Activated CD4-positive, alpha-beta T cell treated with anti-CD3 and anti-CD28 coated beads for 4 hours (primary cell): ENCODE measurements at places on chromosomes 12 and 14.

DNA sequence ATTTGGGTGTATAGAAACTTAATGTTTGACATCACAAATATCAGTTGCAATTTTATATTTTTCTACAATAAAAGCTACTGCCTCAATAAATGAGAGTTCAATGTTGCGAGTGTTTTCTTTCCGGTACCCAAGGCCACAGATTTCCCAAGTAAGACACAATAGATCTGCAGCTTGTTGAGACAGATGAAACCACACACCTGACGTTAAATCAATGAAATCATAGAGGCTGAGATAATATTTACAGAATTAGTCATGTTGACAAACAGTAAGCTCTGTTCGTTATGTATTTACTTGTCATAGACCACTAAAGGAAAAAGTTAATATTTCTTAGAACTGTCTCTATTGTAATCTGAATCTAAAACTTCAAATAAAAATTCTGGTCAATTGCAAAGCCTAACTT is 49.2 kb upstream of the PTHLH start:
- no peak for DNase-seq

- no peak for DNase-seq
These were observed 166.4 kb upstream of the LMNTD1 start for GRCh38 chr12:25719505-25719904.

- no peak for DNase-seq
These were observed 461.0 kb downstream of the GXYLT1 start for GRCh38 chr12:41683513-41684240.

DNA sequence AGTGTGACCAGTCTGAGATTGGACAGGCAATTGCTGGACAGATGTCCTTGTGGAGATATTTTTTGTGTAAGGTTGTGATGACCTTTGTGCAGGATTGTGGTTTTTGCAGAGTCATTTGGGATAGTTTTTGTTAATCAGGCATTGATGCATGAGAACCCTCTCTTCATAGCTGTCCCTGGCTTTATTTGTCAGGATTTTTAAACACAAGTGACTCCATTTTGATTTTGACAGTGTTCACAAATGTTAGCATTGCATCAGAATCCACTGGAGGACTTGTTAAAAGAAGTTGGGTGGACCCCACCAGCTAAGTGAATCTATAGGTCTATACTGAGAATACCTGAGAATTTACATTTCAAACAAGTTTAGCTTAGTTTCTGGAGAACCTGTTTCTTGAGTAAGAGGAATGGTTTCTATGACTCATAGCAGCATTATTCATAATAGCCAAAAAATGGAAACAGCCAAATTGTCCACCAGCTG is 11.8 kb downstream of the FNTB start:
- no peak for DNase-seq

GRCh38 chr14:75399843-75400775 is 27.7 kb upstream of the JDP2 start:
- DNase-seq = no peak

GRCh38 chr12:132837693-132838409 is 9.2 kb upstream of the GOLGA3 start:
- DNase-seq = no peak

DNA sequence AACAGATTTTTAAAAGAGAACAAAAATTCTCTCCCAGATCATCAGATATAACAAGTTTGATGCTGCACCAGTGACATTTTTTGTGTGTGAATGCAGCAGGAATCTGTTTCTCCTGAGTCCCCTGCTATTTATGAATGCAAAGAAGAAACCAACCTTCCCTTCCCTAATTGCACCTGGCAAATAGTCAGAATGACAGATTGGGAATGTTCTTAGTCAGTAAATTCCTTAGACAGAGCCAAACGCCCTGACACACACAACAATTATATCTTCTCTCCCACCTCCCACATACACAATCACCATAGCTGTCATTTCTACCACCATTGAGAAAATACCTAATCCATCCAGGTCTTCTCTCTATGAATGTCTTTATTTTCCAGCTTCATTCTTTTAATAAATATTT is 174.4 kb downstream of the ALG10B start:
- DNase-seq = no peak

- no peak for DNase-seq
These were observed 130.3 kb downstream of the NDUFA12 start for GRCh38 chr12:94872971-94873733.

DNA sequence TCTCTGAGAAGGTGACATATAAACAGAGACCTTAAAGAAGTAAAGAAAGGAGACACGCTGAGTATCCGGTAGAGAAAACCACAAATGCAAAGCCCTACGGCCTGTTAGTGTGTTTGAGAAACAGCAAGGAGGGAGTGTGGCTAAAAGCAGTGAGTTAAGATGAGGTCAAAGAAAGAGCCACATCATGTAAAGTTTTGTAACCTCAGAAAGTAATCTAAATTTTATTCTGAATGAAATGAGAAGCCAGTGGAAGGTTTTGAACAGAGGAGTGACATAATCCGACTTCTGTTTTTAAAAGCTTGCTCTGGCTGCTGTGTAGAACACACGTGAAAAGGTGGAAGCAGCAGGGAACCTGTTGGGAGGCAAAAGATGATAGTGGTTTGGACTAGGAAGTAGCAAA is 32.6 kb downstream of the PPP2R5E start:
- no peak for DNase-seq

DNA sequence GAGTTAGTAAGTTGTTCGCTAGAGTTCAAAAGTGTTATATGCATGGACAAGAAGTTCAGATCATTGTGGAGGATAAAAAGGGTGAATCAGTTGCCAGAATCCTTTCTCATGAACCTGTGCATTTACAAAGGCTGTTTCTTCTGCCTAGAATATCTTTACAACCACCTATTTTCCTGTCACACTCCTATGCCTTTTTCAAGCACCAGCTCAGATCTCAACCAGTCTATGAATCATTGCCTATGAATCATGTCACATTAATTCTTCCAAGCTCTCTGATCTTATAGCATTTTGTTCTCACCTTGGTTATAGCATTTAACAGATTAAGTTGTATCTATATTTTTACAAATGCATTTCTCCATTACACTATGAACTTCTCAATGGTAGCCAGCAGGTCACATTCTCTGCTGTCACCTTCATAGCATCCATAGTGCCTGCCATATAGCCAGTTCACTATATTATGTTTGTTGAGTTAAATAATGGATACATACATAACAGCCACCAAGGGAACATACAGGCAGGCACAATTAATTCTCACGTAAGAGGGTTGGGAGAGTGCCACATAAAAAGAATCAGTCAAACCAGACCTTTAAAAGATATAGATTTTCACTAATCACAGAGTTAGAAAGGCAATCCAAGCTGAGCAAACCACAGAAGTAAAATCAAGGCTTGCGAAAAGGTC is 573.0 kb downstream of the FOXG1 start:
- no peak for DNase-seq

GRCh38 chr12:33988197-33988805 is 34.0 kb upstream of the ALG10 start:
- DNase-seq = no peak

GRCh38 chr14:93818857-93819256 is 30.6 kb upstream of the PRIMA1 start:
- DNase-seq = no peak

DNA sequence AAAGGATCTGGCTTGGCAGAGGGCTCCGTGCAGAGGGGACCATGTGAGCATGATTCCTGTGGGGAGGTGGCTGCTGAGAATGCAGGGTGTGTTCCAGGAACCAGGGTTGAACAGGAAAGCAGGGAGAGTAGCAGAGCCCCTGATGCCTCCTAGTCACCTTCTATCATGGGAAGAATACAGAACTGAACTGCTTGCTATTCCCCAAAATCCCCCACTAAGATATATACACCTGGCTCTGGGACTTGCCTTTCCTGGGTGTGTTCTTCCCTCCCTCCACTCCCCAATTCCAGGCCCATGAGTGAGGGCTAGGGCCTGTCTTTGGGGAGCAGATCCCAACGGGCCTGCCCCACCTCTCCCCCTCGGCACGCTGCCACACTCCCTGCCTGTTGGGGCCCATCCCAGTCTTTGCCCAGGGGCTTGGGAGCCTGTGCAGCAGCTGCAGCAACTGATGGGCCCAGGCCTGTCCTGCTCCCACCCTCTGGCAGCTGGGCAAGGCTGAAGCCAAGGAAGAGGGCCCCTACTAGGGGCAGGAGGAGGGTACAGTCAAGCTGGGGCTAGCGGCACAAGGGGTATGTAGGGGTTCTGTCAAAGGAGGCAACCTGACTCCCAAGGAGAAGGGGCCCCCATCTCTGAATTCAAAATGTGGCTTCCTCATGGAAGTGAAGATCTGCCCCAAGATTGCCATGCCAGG is 3.2 kb downstream of the AJUBA start:
- DNase-seq = no peak

GRCh38 chr14:50476134-50476533 is 56.2 kb downstream of the MAP4K5 start:
- DNase-seq = no peak

DNA sequence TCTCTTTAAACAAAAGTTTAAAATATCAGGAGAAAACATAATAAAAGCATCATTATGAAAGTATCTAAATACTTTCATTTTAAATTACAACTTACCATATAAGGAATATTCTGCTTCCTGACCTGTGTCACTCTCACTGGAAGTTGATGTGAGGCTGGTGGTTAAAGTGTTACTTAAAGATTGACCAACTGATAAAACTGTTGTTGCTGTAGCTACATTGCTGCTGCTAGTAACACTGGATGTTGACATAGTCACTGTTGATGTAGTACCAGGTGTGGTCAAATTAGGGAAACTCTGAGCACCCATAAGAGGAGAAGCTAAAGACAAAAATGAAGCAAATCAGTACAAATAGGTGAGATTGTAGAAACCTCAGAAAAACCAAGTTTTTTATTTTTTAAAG is 79.9 kb downstream of the HECTD1 start:
- no peak for DNase-seq

DNA sequence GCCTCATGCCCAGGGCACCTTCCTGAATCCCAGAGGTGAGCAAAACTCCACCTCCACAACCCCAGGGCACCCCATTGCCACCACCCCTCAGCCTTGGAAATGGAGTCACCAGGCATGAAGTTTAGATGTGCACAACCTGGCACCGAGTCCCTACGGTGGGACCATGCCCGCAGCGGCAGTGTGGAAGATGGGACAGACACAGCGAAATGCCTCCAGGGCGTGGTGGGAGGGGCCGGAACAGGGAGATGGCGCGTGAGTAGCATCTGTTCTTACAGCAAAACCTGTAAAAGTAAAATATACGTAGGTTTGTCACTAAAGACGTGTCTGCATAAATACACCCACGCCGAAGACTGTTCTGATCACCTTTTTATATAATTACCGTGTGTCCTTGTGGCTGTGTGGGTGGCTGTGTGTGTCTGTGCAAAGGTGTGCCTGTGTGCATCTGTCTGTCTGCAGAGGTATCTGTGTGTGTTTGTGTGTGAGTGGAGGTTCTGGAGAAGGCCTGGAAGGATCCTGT is 17.4 kb upstream of the DEGS2 start:
- no peak for DNase-seq

GRCh38 chr12:116959845-116960514 is 49.2 kb downstream of the FBXW8 start:
- peak; percentile 2 for DNase-seq

GRCh38 chr14:20657216-20658211 is 16.0 kb upstream of the OR6S1 start:
- DNase-seq = peak; percentile 17

- DNase-seq = no peak
These were observed at the start of gene ALX1 for GRCh38 chr12:85280165-85280983. Gene ALX1 (plus strand): TSS chr12:85280220. CDS start chr12:85280262, 42 bp downstream.

GRCh38 chr14:68894802-68895703 is 84.0 kb downstream of the ACTN1 start:
- no peak for DNase-seq

GRCh38 chr14:23544511-23545447 is 6.8 kb downstream of the ZFHX2 start:
- DNase-seq = no peak

- DNase-seq = no peak
These were observed 36.3 kb downstream of the PPP2R5C start for GRCh38 chr14:101797856-101798255.

DNA sequence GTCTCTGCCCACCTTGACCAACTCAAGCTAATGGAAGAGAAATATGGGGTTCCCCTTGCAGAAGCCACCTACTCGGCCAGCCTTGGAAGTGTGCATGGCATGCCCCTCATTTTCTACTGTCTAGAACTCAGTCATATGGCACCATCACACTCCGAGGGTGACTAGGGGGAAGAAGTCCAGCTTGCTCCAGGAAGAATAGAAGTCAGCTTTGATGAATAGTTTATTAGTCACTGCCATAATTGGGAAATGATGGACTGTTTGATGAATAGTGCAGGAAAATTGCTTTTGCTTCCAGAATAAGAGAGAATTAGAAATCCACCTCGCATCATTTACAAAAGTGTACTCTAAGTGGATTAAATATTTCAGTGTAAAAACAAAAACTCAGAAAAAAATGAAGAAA is 1030.6 kb downstream of the VRK1 start:
- DNase-seq = no peak

DNA sequence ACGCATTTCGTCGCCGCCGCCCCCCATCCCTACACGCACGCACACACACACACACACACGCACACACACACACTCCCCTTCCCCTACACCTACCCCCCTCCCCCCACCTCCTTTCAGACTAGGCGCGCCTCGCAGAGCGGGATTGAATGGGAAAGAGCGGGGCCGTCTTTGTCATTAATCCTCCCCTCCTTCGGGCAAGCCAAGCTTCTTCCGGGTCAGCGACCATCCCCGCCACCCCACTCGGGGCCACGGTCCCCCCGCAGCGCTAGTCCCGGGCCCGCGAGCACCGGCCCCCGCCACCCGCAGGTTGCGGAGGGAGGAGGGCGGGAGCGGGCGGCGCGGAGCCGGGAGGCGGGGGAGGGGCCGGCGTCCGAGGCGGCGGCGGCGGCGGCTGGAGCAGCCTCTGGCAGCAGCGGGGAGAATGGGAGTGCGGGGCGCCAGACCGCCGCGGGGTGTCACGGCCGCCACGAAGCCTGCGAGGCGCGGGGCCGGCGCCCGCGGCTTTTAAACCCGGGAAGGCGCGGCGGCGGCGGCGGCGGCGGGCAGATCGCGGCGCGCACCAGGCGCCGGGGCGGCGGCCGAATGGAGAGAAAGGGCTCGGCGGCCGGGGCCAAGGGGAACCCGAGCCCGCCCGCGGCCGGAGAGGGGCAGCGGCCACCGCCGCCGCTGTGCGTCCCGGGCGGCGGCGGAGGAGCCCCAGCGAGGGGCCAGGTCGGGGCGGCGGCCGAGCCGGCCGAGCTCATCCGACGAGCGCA is at the start of gene TTC9:
TSS of gene TTC9 (plus strand) at position 369 of the 755 bp plus-strand sequence. CDS start at position 583, 214 bp downstream.
- DNase-seq = no peak

DNA sequence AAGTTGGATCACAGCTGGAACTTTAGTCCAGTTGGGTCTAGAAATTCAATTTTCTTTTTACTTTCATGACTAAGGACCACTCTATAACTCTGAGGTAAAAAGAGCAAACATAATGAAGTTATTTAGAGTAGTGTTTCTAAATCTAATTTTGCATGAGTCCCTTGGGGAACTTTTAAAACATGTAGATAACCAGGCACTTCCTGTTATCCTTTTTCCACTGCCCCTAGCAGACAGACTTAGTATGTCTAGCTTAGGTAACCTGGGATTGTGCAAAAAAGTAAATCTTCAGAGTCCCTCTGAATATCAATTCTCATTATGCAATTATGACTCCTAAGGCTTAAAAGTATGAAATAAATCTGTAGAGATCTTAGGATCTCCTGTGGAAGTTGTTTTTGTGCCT is 371.2 kb downstream of the DIO2 start:
- DNase-seq = no peak

GRCh38 chr12:92601176-92601575 is 101.6 kb upstream of the PLEKHG7 start:
- no peak for DNase-seq
